NCI-H187 (cell line): ENCODE measurements at places on chromosomes 6 and 20.

- no peak for DNase-seq
Observed at GRCh38 chr6:31358302-31358701, 1.3 kb upstream of the HLA-B start.

- no peak for DNase-seq
Observed at GRCh38 chr6:167588920-167589614, 237.6 kb upstream of the AFDN start.

DNA sequence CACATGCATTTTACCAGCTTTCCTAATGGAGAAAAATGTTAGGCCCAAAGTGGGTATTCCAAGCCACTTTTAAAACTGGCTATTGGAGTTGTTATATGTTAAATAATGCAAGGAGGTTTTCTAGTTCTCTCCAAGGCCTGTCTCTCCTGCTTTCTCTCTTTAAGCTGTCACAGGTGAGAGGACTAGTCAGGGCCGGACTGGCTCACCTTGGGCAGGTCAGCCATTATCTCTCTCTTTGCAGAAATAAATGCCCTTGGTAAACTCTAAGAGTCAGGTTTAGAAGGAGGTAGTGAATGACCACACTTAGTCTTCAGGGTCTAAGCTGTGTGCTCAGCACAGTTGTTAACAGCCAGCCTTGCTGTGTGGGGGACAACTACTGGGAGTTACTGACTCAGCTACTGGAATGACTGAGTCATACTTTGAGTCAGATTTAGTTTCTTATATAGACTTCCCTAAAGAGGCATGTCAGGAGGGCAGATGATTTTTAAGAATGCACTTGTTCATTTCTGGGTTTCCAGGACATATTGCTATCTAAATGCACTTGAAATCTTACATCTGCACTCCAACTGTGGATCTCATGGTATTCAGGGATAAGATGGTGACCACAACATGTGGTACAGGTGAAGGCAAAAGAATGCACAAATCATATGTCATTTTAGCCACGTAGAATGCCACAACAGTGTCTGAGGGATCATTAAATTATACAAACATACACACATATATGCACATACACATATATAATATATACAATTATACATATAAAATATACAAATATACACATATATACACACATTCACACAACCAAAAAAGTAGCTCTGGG is 719.4 kb downstream of the EPM2A start:
- no peak for DNase-seq

- no peak for DNase-seq
Observed at GRCh38 chr6:166612471-166612881, 14.6 kb downstream of the RPS6KA2 start.

DNA sequence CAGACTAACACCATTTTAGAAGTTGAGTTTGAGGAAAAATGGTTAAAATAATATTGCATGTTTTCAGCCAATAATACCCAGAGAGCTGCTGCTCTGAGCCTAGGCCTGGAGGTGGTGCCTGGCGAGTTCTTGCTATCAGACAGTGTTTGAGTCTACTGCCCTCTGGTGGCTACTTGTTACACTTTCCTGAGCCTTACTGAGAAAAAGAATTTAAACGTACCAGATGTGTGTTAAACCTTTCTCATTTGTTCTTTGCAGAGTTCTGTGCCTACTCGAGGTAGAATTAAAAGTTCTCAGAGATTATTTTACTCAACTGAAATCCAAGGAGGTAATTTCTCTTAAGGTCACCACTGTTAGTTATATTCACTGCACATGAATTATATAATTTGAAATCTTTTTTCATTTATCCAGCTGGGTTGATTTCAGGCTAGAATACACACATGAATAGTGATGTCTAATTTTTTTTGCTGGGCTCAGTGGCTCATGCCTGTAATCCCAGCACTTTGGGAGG is 38.2 kb downstream of the SHLD1 start:
- DNase-seq, result peak; percentile 71

GRCh38 chr6:170447561-170447930 is 105.6 kb downstream of the PSMB1 start:
- DNase-seq, result no peak

DNA sequence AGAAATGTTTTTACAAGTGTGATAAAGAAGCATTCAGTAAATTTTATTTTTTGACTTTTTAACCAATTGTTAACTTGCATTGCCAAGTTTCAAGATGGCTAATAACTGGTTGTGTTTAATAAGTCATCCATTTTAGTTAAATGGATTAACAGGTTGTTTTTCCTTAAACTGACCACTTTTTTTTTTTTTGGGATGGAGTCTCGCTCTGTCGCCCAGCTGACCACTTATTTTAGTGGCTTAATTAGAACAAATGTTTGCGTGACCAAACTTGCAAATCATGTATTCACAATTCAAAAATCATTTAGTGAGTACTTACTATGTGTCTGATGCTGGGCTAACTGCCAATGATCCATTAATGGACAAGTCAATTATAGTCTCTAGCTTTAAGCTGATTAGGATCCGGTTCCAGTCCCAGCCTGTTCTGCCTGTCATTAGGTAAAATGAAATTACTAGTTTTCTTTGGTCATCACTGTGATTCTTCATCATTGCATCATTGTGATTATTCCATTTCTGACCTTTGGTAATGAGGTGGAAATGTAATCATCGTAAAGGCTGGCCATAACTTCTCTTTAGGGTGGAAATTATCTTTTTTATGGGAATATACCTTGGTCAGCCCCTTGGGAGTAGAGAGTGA is 729.2 kb upstream of the MARCKS start:
- DNase-seq, result no peak

- DNase-seq, result no peak
Observed at GRCh38 chr20:40331807-40332560, 357.1 kb downstream of the MAFB start.

DNA sequence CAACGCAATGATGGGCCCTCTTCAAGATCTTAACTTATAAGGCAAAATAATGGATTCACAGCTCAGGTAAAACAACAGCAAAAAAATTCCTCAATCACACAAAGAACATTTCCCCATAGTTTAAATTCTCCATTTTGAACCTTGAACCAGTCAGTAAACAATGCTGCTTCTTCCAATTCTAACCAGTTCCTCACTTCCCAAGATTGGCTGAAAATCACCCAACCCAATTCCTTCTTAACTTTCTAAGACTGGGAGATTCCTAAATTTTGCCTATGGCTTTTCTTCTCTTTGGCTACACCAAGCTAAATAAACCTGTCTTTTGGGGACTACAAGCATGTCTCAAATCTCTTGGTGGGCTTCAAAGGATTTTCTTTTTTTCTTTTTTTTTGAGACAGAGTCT is 3.1 kb upstream of the ZNF451 start:
- DNase-seq, result no peak

DNA sequence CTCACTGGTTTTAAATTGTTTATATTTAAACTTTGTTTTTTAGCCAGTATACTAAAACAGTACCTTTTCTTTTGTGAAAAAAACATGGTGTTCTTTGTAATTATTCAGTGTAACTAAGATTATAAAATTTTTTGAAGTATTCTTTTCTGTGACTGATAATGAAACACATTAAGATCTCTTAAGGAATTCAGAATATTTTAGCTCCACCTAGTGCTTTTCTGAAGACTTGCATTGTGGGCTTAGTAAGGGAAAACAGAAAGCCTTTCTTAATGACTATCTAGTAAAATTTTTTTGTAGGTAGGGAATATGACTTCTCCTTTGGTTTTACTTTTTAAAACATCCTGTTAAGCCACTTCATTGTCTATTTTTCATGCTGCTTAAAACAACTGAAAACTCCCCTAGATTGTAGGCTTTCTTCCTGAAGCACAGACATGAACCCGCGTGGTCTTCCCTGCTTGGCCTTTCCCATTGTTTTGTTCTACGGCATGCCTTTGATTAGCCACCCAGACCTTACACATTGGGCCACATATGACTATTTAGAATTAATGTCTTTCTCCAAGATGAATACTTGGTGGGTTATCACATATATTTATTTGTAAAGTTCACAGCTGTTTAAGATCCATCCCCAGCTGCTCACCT is 72.1 kb downstream of the AFDN start:
- DNase-seq, result no peak

GRCh38 chr6:105199711-105200110 is 19.9 kb upstream of the POPDC3 start:
- no peak for DNase-seq
